CD8-positive, alpha-beta T cell (primary cell): ENCODE measurements at places on chromosomes 6 and 20. TPM values are rescaled to one million over a fixed set of nuclear protein-coding genes. Genes with fewer than 3 reads are reported as not detected.

ZFP64 gene
- total RNA-seq: 2.4 TPM

RAE1 gene
- 58.9 TPM for total RNA-seq

CPXM1 gene
- total RNA-seq: 0.50 TPM

CST5 gene
- not detected for total RNA-seq

CCM2L gene
- total RNA-seq: not detected

TRPC4AP gene
- 63.3 TPM for total RNA-seq

MDFI gene
- total RNA-seq: not detected
